ENCODE measurements at places on chromosomes 2 and 18. TPM values are rescaled to one million over a fixed set of nuclear protein-coding genes. Genes with fewer than 3 reads are reported as not detected.
A peak's percentile ranks its signal among the peaks of the same experiment; 100 is the strongest.

GRCh38 chr2:24400207-24400907 lies 40.0 kb upstream of the ITSN2 start:
- no peak for DNase-seq
- no peak overlapping the region for H3K27ac ChIP-seq
- H3K27me3 ChIP-seq = peaks cover 9% of the 10 kb centered on the region
- H3K4me1 ChIP-seq = peaks cover 5% of the 10 kb centered on the region
- no peak overlapping the region for H3K4me3 ChIP-seq

Gene UGT1A4
- not detected for total RNA-seq

DNA sequence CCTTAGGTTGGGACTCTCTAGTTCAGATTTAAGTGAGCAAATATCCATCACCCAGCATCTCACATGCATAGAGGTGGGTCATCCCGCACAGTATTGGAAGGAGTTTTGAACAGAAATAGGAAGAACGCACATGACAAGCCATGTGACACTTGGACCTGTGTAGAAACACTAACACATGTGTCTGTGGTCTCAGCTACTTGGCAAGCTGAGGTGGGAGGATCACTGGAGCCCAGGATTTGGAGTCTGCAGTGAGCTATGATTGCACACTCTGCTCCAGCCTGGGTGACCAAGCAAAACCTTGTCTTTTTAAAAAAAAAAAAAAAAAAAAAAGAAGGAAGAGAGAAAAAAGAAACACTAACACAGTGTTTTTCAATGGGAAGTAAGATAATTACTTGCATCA lies 5.4 kb upstream of the MTCL1 start:
- peak; percentile 77 for DNase-seq
- no peaks in the 10 kb centered on the region for H3K36me3 ChIP-seq
- H3K4me3 ChIP-seq = no peak overlapping the region
- peak overlapping the region; percentile 25 for H3K27ac ChIP-seq

Gene TDRD15
- total RNA-seq = not detected

DNA sequence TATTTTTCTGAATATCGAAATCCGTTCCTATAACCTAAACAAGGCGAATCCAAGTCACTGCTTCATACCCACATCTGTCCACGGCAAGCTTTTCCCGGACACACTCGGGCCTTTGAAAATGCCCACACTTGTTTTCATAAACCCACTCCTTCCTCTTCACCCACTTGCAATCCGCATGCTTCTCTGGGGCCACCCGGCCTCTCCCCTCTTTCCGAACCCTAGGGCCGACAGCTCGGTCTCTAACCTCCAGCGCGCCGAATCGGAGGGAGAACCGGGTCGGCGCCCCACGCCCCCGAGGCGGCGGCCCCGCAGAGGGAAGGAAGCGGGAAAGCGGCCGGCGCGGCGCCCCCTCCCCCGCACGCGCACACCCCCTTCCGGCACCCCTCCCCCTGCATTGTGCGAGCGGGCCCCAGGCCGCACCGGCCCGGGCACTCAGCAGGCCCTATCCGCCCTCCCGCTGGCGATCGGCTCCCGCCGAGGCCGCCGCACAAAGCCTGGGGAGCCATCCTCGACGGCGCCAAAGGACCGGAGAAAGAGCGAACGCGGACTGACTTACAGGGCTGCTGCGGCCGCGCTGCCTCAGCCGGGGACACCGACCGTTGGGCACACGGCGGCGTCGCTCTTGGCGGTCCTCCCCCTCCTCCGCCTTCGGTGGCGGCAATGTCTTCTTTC lies 467 bp downstream of the PUM2 start:
- H3K4me3 ChIP-seq = peak overlapping the region; percentile 82
- H3K36me3 ChIP-seq = no peaks in the 10 kb centered on the region
- H3K27ac ChIP-seq = peak overlapping the region; percentile 99
- peaks cover 75% of the 10 kb centered on the region for H3K4me1 ChIP-seq

Gene TCF23
- total RNA-seq = not detected

- no peaks in the 10 kb centered on the region for H3K27me3 ChIP-seq
- no peak overlapping the region for H3K4me3 ChIP-seq
- no peaks in the 10 kb centered on the region for H3K4me1 ChIP-seq
- H3K36me3 ChIP-seq = no peaks in the 10 kb centered on the region
- no peak overlapping the region for H3K27ac ChIP-seq
- no peak for DNase-seq
Observed at GRCh38 chr2:4898706-4899105, 793.5 kb upstream of the SOX11 start.

Gene IMPACT
- total RNA-seq = 26.2 TPM

GRCh38 chr2:238009563-238009962 lies 42.7 kb downstream of the UBE2F start:
- H3K4me3 ChIP-seq = no peak overlapping the region
- no peak overlapping the region for H3K27ac ChIP-seq
- peaks cover 3% of the 10 kb centered on the region for H3K4me1 ChIP-seq
- H3K27me3 ChIP-seq = no peaks in the 10 kb centered on the region

DNA sequence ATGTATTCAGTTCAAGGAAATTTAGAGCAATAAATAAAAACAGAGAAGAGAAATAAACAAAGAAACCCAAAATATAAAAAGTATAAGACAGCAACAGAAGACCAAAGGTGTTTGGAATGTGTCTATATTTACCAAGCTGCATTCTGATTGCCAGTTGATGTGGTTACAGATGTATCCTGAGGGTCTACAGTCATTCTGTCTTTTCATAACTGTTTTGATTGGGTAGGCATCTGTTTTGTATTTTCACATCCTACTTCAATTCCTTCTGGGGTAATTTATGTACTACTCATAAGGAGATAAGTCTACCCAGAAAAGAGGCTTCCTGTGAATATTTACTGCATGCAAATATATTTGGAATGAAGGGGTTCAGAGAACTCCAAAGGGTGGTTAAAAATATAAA lies 596.8 kb upstream of the GCFC2 start:
- no peaks in the 10 kb centered on the region for H3K4me1 ChIP-seq
- H3K4me3 ChIP-seq = no peak overlapping the region
- H3K27me3 ChIP-seq = no peaks in the 10 kb centered on the region

GRCh38 chr18:63848159-63848558 lies 39.3 kb upstream of the SERPINB2 start:
- no peaks in the 10 kb centered on the region for H3K4me1 ChIP-seq
- H3K27me3 ChIP-seq = no peaks in the 10 kb centered on the region
- no peak for DNase-seq
- no peak overlapping the region for H3K4me3 ChIP-seq
- no peak overlapping the region for H3K27ac ChIP-seq
- no peaks in the 10 kb centered on the region for H3K36me3 ChIP-seq

GRCh38 chr2:69017080-69017479 lies 4.1 kb downstream of the ANTXR1 start:
- no peak for DNase-seq
- H3K27me3 ChIP-seq = no peaks in the 10 kb centered on the region
- peaks cover 79% of the 10 kb centered on the region for H3K4me1 ChIP-seq
- H3K27ac ChIP-seq = no peak overlapping the region

DNA sequence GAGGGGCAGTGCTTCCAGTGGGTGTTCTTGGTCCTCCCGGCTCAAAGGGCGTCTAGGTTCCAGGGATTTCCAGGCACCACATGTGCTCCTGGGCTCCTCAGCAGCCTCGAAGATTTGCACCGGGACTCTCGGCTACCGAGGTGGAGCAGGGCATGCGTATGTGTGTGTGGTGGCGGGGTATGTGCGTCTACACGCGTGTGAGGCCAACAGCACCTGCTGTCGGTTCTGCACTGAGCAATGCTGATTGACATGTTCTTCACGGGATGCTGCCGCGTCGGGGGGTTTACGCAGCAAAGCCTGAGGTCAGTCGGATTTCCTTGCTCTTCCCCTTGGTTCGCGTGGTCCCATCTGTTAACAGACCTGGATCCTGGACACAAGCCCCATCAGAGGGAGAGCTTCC lies 119.8 kb downstream of the NDUFA10 start:
- H3K36me3 ChIP-seq = no peaks in the 10 kb centered on the region
- no peaks in the 10 kb centered on the region for H3K27me3 ChIP-seq
- H3K4me1 ChIP-seq = no peaks in the 10 kb centered on the region
- DNase-seq = no peak
- no peak overlapping the region for H3K4me3 ChIP-seq

GRCh38 chr2:232024457-232024856 lies 62.9 kb downstream of the DIS3L2 start:
- H3K27ac ChIP-seq = no peak overlapping the region
- H3K36me3 ChIP-seq = peaks cover 33% of the 10 kb centered on the region
- H3K4me1 ChIP-seq = peaks cover 8% of the 10 kb centered on the region
- DNase-seq = no peak
- no peak overlapping the region for H3K4me3 ChIP-seq

GRCh38 chr2:197092431-197092830 lies 165.9 kb upstream of the PGAP1 start:
- no peak overlapping the region for H3K27ac ChIP-seq
- no peak for DNase-seq
- H3K27me3 ChIP-seq = no peaks in the 10 kb centered on the region
- no peaks in the 10 kb centered on the region for H3K36me3 ChIP-seq
- H3K4me1 ChIP-seq = no peaks in the 10 kb centered on the region
- H3K4me3 ChIP-seq = no peak overlapping the region

GRCh38 chr2:237920673-237921072 lies 46.1 kb upstream of the UBE2F start:
- no peak overlapping the region for H3K27ac ChIP-seq
- H3K4me1 ChIP-seq = peaks cover 13% of the 10 kb centered on the region
- no peaks in the 10 kb centered on the region for H3K27me3 ChIP-seq
- H3K4me3 ChIP-seq = no peak overlapping the region

DNA sequence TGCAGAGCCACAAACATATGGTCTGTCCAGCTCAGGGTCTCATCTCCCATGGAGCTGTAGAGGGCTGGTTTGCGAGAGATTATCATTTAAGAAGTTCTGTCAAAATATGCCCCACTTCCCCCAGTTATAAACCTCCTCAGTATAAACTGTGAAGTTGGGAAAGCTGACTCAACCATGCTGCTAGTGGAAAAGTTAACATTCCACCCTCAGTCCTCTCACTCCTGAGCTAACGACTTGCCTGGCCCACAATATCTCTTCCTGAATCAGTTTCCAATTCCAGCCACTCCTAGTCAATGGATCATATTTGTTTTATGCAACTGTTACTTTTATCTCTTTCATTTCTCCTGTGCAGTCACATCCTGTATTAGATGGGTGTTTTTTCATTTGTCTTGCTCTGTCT lies 326.2 kb downstream of the SETBP1 start:
- no peak overlapping the region for H3K27ac ChIP-seq
- no peak overlapping the region for H3K4me3 ChIP-seq
- no peaks in the 10 kb centered on the region for H3K27me3 ChIP-seq
- DNase-seq = no peak
